Endothelial cell of coronary artery (primary cell): ENCODE measurements at places on chromosomes 2 and 18. TPM values are rescaled to one million over a fixed set of nuclear protein-coding genes. Genes with fewer than 3 reads are reported as not detected.

The XIRP2 gene
- 0.09 TPM in 1 of 2 replicates, not detected in the other for total RNA-seq

The GLB1L gene
- 3.3 and 4.0 TPM in 2 replicates for total RNA-seq

The STARD6 gene
- total RNA-seq, result not detected in 2 replicates

The GPR75 gene
- 0.99 and 1.3 TPM in 2 replicates for total RNA-seq

The SH3YL1 gene
- 18.0 and 29.6 TPM in 2 replicates for total RNA-seq

The FOXI3 gene
- not detected in 2 replicates for total RNA-seq

The IL1A gene
- 0.75 and 1.8 TPM in 2 replicates for total RNA-seq

The PMAIP1 gene
- 10.4 and 14.7 TPM in 2 replicates for total RNA-seq

The KIF5C gene
- 0.09 TPM in 2 replicates for total RNA-seq

The MC2R gene
- total RNA-seq, result not detected in 2 replicates
